ENCODE measurements at places on chromosomes 3 and 15.
A peak's percentile ranks its signal among the peaks of the same experiment; 100 is the strongest.

- DNase-seq: no peak
Measured at GRCh38 chr3:128068156-128068620, 16.0 kb downstream of the SEC61A1 start.

GRCh38 chr3:197196192-197196591, 102.2 kb downstream of the DLG1 start:
- no peak for DNase-seq

DNA sequence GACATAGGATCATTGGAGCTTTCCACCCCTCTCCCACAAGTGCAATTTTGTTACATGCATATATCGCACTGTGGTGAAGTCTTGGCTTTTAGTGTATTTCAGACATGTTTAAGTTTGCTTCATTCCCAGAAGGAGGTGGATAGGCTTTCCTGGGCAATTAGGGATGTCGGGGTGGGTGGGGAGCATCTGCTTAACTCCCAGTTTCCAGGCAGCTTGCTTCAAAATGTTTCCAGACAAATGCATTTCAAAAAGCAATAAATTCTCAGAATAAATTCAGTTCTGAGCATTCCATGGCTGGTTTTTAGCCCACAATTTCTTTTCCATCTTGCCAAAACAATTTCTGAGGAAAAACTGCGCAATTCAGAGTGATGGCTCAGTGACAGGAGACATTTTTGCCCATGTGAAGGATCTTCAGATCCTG, 227.7 kb upstream of the ZPLD1 start:
- DNase-seq: no peak

GRCh38 chr3:53361852-53362251, 14.5 kb upstream of the DCP1A start:
- DNase-seq: no peak

GRCh38 chr3:182445576-182445975, 347.7 kb upstream of the ATP11B start:
- no peak for DNase-seq

- no peak for DNase-seq
Measured at GRCh38 chr15:92333709-92334108, 60.0 kb upstream of the ST8SIA2 start.

DNA sequence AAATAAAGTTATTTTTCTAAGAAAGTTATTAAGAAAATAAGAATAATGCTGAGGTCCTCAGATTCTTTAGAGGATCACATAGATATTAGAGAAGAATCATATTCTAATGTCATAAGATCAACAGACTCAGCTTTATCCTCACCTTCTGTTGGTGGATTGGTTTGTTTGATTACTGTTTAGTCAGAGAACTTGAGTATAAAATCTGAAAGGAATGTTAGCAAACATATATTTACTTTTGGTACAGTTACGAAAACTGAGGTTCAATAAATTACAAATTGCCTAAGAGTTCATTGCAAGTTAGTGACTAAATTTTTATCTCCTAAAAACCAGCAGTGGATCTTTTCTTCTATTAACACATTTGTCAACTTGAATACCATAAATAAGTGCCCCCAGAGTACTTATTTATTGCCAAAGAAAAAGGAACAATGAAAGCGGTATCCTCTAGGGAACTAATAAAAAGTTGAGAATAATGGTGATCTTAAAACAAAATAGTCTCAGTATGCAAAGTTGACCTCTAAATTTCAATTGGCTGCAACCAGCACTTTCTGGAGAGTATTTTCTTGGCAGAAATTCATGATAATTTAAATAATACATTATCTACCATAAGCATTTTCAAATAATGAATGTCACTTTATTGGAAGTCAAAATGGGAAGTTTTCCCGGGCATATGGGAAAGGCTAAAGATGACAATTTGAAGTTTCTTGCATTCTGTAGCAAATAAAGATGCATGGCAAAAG, 296.8 kb downstream of the OTOL1 start:
- no peak for DNase-seq

GRCh38 chr3:119885746-119886530, 104.0 kb downstream of the NR1I2 start:
- DNase-seq: no peak

GRCh38 chr15:62417439-62417838, 252.4 kb upstream of the C2CD4B start:
- DNase-seq: no peak

GRCh38 chr3:38038447-38038911, 529 bp upstream of the DLEC1 start:
- DNase-seq: no peak

GRCh38 chr3:127427666-127428065, 139.8 kb upstream of the PRR20G start:
- no peak for DNase-seq

DNA sequence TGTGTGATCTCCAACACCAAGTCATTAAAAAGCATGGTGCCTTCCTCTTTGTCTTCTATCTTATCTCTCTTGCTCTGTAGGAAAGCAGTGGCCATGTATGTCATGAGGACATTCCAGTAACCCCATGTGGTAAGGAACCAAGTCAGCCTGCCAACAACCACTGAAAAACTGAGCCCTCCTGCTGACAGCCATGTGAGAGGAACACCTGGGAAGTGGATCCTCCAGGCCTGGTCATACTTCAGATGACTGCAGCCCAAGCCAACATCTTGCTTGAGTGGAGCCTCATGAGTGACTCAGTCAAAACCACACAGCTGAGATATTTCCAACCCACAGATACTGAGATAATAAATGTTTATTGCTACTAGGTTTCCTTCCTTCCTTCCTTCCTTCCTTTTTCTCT, 597.3 kb downstream of the ZIC1 start:
- no peak for DNase-seq

DNA sequence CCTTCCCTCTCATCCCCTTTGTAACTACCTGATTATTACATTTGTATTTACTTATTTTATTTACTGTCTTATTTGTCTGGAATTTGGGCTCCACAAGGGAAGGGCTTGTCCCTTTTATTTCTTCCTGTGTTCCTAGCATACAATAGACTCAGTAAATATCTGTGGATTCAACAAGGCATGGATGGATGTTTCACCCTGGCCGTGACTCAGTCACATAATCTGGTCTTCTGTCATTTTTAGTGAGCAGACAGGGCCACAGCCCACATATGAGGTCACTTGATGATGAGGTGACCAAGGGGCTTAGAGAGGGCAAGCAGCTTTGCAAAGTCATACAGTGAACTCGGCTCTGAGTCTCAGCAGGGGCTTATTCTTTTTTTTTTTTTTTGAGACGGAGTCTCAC, 7.8 kb upstream of the DAG1 start:
- no peak for DNase-seq

GRCh38 chr3:155500194-155500818, 206.8 kb upstream of the STRIT1 start:
- no peak for DNase-seq

DNA sequence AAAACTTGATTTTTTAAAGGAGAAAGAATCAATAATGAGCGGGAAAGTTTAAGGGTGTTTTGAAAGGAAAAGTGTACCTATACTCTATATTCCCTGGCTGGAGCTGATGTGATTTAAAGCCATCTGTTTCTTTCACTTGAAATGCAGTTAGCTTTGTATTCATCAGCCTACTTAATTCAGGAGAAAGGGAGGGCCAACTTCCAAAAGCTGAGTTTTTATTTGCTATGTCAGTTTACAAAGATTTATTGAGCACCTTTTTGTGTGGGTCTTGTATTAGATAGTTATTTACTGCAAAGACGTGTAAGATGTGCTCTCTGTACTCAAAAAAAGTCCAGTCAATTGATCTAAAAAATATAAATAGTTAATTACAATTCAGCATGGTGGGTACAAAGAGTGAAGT, 176.2 kb upstream of the GOLIM4 start:
- no peak for DNase-seq

GRCh38 chr3:143808030-143808429, 40.2 kb downstream of the SLC9A9 start:
- no peak for DNase-seq

GRCh38 chr15:79661411-79661810, 229.3 kb downstream of the MINAR1 start:
- DNase-seq: no peak

DNA sequence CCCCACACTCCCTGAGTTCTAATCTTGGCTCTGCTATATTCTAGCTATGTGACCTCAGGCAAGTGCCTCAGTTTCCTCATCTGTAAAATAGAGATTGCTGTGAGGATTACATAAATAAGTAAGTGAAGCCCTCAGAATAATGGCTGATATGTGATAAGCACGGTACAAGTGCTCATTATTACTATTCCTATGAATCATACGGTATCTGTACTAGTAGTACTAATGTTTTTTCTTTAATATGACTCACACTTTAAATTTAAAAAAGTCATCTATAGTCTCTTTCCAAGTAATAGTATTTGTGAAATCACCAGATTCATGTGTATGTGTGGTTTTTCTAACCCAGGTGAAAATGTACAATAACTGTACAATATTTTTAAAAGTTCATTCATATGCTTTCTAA, 58.7 kb downstream of the CLDN11 start:
- no peak for DNase-seq

- DNase-seq: peak; percentile 44
Measured at GRCh38 chr15:101014921-101015841, 96.0 kb downstream of the LRRK1 start.

- no peak for DNase-seq
Measured at GRCh38 chr3:69539134-69539533, 153.2 kb upstream of the FRMD4B start.

GRCh38 chr3:171157286-171157685, 130.8 kb upstream of the SLC2A2 start:
- DNase-seq: no peak

DNA sequence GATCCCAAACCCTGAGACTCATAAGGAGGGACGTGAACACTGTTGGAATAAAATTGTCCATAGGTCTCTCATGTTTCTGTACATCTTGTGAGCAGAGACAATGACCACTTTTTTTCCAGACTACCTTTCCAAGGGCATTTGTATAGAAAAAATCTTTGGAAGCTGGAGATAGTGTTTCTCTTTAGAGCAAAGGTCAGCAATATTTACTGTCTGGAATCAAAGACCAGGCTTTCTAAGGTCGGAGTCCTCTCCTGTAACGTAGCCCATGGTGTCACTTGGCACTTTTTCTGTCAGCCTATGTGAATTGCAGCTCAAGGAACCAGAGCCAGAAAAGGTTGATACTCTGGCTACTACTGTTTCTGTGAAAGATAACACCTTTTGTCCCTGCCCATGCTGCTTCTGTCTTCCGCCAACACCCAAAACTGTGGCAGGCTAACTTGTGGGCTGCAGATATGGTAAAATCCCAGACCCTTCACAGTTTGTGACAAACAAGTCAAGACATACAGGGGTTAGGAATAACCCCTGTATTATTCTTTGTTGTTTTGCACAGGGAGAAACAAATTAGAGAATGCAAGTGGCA, 578.3 kb downstream of the GRM7 start:
- no peak for DNase-seq

DNA sequence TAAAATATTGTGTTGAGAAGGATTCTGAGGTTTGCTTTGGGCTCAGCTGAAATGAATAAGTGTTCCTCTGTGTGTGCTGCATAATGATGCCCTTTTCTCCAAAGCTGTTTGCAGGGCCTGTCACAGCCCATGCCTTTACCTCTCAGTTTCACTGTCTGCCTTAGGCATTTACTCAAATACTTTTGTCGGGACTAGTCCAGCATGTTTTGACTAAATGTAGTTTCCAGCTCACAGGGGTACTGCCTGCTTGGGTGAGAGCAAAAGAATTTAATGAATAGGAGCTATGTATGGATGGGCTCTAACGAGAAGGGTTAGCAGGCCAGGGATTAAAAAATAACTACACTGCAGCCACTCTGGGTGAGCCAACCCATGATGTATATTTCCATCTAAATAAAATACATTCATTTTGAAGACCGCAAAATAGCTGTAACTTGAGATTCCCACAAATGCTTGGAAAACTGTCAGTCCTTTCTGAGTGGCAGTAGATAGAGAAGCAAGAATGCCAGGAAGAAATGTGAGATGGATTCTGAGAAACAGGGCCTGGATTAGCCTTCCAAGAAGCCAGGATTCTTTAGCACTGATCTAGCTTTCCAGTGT, 549.2 kb upstream of the TBL1XR1 start:
- DNase-seq: no peak

DNA sequence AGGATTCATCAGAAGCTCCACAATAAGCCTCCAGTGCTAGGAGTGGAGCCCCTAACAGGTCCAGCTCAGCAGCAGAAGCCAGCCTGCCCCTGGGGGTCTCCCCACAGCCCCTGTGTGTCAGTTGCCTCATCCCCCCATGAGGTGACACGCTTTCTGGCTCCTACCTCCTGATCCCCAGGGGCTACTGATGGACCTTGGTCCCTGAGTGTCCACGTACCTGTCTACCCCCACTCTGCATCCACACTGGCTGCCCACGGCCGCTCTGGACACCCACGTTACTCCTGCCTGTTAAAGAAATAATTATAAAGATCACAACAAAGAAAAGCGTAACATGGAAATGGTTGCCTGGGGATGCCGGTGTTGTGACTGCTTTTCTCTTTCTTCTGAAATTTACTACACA, 143.1 kb downstream of the CHSY1 start:
- no peak for DNase-seq

GRCh38 chr3:81841540-81841939, 80.1 kb upstream of the GBE1 start:
- DNase-seq: no peak

DNA sequence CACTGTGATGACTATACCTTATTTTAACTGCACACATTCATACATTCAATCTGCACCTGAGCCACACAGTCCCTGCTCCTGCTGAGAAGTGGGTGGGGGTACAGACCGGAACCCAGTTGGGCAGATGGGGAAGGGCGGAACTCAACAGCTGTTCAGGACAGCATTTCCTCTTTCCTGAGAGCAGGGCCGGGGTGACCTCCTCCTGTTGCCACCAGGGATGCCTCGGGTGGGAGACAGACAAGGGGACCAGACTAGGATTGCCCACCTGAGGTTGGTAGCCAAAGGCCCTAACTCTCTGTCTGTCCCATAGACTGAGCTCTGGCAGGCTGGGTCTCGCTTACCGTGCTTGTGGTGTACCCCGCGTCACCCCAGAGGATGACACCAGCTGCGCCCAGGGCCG, 3.9 kb downstream of the HYAL2 start:
- DNase-seq: no peak

- DNase-seq: no peak
Measured at GRCh38 chr15:60160909-60161308, 156.8 kb downstream of the FOXB1 start.

- DNase-seq: no peak
Measured at GRCh38 chr3:66473692-66474091, 27.1 kb downstream of the LRIG1 start.

DNA sequence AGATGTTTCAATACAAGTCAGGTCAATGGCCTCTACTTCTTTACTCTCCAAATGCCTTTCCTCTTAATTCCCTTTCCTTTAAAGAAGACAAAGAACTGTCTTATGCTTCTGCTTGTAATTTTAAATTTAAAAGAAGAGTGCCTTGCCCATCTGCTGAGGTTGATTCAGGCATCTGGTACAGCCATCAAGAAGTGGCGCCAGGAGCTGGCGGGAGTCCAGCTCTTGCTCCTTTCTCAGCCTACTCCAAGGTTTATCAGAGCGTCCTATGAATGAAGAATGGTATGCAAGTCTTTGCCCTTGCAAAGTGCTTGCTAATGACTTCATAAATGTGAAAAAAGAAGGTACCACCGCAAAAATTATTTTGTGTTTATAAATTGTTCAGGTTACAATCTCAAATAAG, 294.6 kb upstream of the TGFBR2 start:
- no peak for DNase-seq

Data from activated CD8-positive, alpha-beta memory T cell treated with anti-CD3 and anti-CD28 coated beads for 1 hour (primary cell).